A549 treated with DMSO at 1 μM for 4 hours (cell line): ENCODE measurements at places on chromosomes 11 and 22. TPM values are rescaled to one million over a fixed set of nuclear protein-coding genes. Genes with fewer than 3 reads are reported as not detected.

The MICAL2 gene
- 86.9 to 120 TPM (median 99.2 TPM) in 5 replicates for total RNA-seq

The SCGB1A1 gene
- total RNA-seq = not detected in 5 replicates

The SMTNL1 gene
- not detected in 5 replicates for total RNA-seq

The EMID1 gene
- total RNA-seq = 0.28 to 0.33 TPM (median 0.31 TPM) in 5 replicates

The PANX3 gene
- not detected in 5 replicates for total RNA-seq

The IL10RA gene
- total RNA-seq = 0.07 to 0.34 TPM (median 0.18 TPM) in 4 of 5 replicates, not detected in the other

The PHRF1 gene
- 28.2 to 38.2 TPM (median 34.3 TPM) in 5 replicates for total RNA-seq

The FUT4 gene
- 2.3 to 2.9 TPM (median 2.7 TPM) in 5 replicates for total RNA-seq

The CATSPERZ gene
- total RNA-seq = 2.2 to 3.1 TPM (median 2.7 TPM) in 5 replicates

The CCDC73 gene
- total RNA-seq = 0.02 to 0.06 TPM (median 0.05 TPM) in 4 of 5 replicates, not detected in the other

The MS4A3 gene
- not detected in 5 replicates for total RNA-seq

The VPREB1 gene
- total RNA-seq = not detected in 5 replicates

The ASCL2 gene
- total RNA-seq = not detected in 5 replicates
